Activated T-cell treated with anti-CD3 and anti-CD28 coated beads for 1 hour (primary cell): ENCODE measurements at places on chromosomes 5 and 9.

GRCh38 chr9:134505032-134505431, 136.6 kb upstream of the COL5A1 start:
- no peak for DNase-seq

- DNase-seq: no peak
Observed at GRCh38 chr5:121029536-121030245, 565.6 kb downstream of the PRR16 start.

DNA sequence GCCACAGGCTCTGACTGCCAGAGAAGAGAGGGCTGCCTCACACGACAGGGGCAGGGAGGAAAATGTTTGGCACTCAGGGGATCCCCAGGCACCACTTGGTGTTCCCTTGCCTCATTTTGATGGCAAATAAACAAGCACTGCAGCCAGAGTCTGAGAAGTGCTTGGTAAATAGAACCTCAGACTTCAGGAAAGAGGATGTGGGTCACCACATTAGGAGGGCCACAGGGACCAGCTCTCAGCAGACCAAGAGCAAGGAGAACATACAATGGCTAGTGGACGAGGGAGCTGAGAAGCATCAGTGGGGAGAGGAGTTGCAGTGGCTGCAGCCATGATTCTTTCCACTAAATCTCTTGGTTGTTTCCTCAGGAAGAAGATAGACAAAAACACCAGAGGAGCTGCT, 413.9 kb downstream of the GADD45G start:
- DNase-seq: no peak

GRCh38 chr5:157613385-157614245, 38.0 kb upstream of the ADAM19 start:
- no peak for DNase-seq

DNA sequence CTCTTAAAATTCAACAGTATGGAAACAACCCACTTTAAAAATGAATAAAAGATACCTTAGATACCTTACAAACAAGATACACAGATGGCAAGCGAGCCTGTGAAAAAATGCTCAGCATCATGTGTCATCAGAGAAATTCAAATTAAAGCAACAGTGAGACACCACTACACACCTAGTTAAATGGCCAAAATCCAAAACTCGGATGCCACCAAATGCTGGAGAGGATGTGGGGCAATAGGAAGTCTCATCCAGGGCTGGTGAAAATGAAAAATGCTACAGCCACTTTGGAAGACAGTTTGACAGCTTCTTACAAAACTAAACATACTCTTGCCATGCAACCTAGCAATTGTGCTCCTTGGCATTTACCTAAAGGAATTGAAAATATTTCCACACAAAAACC, 17.9 kb downstream of the DUSP1 start:
- no peak for DNase-seq

DNA sequence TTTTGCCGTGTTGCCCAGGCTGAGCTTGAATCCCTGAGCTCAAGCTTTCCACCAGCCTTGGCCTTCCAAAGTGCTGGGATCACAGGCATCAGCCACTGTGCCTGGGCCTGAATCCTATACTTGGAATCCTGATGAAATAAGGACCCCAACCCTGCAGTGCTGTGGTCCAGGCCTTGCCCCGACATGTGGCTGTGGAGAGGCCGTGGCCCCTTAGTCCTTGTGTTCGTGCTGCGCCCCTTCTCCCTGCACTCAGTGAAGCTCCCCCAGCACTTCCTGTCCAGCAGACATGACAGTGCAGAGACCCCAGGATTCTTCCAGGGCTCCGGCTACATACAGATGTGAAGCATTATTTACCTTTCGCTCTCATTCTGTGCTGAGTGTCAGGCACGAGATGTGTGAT, 52.9 kb downstream of the EHMT1 start:
- DNase-seq: no peak

DNA sequence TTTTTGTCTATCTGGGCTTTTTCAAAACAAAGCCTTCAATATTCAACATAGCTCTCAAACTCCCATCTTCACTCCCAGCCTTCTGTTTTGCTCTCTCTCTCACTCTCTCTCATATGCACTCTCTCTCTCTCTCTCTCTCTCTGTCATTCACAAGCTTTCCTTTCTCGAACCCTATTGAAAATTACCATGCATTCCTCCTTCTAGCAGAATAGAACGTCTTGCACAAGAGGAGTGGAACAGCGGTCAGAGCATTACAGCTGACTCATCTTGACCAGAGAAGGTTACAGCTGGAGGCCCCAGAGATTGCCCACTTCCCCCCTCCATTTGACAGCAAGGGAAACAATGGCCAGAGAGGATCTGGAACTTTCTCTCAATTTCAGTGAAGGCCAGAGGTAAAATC, 51.0 kb upstream of the LIFR start:
- DNase-seq: no peak

DNA sequence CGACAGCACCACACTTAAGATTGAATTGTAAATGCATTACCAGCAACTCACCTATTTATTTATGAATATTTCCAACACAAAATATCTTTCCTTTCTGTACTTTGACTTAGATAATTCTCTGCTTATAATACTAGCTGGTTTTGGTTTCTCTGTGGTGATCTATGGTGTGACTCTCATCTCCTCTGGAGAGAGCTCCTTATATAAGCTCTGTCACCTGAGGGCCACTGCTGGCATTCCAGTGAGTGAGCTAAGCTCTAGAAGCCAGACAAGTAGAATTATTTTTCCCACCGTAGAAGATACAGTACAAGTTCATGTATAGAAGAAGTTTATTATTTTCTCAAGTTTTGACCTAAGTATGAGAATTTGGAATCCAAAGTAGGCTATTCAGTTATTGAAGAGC, 111.5 kb downstream of the CDC42SE2 start:
- DNase-seq: no peak

- no peak for DNase-seq
Observed at GRCh38 chr5:53183880-53184279, 74.3 kb upstream of the MOCS2 start.

DNA sequence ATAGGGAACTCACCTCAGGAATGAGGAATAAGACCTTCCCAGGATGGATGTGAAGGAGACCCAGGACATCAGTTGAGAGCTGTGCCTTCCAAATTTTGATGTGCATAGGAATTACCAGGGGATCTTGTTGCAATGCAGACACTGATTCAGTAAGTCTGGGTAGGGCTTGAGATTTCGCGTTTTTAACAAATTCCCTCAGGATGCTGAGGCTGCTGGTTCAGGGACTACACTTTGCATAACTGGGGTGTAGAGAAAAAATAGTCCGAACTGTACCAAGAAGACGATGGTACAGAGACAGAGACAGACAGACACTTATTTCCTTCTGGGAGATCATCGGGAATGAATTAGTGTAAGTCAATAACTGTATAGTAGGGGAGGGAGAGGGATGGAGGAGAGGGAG, 82.3 kb upstream of the FREM1 start:
- DNase-seq: no peak

DNA sequence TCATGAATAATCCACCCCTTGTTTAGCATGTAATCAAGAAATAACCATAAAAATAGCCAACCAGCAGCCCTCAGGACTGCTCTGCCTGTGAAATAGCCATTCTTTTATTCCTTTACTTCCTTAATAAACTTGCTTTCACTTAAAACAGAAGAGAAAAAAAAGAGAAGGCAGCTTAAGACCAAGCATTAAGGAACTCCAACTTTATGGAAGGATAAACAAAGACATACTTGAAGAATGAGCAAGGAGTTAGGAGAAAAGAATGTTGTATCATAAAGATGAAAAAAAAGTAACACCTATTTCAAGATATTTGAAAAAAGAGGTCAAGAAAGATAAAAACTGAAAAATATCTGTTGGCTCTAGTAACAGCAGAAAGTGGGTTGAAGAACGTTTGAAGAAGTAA, 107.6 kb downstream of the RNF180 start:
- DNase-seq: no peak

GRCh38 chr5:152855441-152855840, 450.4 kb upstream of the NMUR2 start:
- no peak for DNase-seq

DNA sequence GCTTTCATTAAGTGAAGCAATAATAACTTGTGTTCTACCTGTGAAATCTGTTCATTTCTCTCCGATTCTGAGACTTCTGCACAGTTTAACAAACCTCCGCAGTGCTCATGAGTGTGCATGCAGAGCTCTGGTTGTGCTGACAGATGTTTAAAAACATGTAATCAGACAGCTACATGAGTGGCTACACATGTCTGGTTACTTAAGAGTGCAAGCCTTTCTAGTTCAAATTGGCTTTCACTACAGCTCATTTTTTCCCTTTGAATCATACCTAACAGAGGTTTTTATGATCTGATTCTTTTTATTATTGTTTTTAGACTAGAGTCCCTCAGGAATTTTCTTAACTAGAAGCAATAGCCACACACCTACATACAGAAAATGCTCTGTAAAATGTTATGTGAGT, 310.2 kb downstream of the ARRDC3 start:
- no peak for DNase-seq

GRCh38 chr9:99531313-99531712, 290.4 kb upstream of the NR4A3 start:
- no peak for DNase-seq

GRCh38 chr9:132016456-132016855, 63.2 kb downstream of the MED27 start:
- no peak for DNase-seq

- DNase-seq: no peak
Observed at GRCh38 chr9:4654084-4654483, 8.0 kb upstream of the PLPP6 start.

- DNase-seq: no peak
Observed at GRCh38 chr5:106522296-106522695, 1148.4 kb downstream of the EFNA5 start.

DNA sequence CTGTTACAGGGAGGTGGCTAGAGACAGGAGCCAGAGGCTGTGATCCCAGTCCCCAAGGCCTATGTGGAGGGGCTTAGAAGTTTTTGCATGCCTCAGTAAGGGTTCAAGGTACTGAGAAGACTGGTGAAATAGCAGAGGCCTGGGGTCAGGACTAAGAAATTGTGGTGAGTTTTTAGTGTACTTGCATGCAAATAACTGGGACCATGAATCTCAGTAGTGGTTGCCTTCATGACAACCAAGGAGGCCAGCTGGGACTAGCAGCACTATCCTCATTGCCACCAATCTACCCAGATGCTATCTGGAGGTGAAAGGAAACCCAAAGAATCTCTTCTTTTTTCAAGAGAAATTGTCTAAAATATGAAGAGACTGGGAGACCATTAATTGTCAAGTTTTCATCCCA, 395.1 kb downstream of the CETN3 start:
- no peak for DNase-seq

DNA sequence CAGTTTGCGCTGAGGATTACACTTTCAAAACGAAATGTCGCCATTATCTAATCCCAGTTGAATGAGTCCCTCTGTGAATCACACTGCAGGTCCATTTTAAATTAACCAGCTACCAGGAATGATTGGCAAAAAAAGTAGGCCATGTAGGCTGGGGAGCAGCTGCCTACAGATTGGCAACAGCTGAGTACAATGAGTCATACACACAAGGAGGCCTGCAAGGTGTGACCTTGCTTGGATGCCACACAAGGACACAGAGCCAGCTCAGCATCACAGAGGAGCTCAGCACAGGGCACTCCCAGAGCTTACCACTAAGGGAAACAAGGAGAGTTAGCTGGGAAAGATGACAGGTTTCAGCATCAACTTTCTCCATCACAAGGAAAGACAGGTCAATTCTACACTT, 12.9 kb downstream of the HAVCR1 start:
- DNase-seq: no peak
